Kidney (tissue), 22 donors: ENCODE measurements at places on chromosomes 11 and 22. TPM values are rescaled to one million over a fixed set of nuclear protein-coding genes. Genes with fewer than 3 reads are reported as not detected.

- no peak for DNase-seq
- H3K36me3 ChIP-seq = no peaks in the 10 kb centered on the region
- H3K27me3 ChIP-seq = no peaks in the 10 kb centered on the region
- peak overlapping the region; percentile 32 for H3K27ac ChIP-seq
- H3K4me1 ChIP-seq = no peaks in the 10 kb centered on the region
Measured at GRCh38 chr11:114291842-114292680, 4.1 kb upstream of the NNMT start.

- H3K27me3 ChIP-seq = no peaks in the 10 kb centered on the region
- peak overlapping the region; percentile 82 for H3K27ac ChIP-seq
- H3K4me1 ChIP-seq = peaks cover 40% of the 10 kb centered on the region
- H3K36me3 ChIP-seq = peaks cover 15% of the 10 kb centered on the region
Measured at GRCh38 chr11:86954269-86955110, 705 bp downstream of the FZD4 start.

The UPB1 gene
- 1.0 TPM for total RNA-seq

The SPTBN2 gene
- 64.9 TPM for total RNA-seq

DNA sequence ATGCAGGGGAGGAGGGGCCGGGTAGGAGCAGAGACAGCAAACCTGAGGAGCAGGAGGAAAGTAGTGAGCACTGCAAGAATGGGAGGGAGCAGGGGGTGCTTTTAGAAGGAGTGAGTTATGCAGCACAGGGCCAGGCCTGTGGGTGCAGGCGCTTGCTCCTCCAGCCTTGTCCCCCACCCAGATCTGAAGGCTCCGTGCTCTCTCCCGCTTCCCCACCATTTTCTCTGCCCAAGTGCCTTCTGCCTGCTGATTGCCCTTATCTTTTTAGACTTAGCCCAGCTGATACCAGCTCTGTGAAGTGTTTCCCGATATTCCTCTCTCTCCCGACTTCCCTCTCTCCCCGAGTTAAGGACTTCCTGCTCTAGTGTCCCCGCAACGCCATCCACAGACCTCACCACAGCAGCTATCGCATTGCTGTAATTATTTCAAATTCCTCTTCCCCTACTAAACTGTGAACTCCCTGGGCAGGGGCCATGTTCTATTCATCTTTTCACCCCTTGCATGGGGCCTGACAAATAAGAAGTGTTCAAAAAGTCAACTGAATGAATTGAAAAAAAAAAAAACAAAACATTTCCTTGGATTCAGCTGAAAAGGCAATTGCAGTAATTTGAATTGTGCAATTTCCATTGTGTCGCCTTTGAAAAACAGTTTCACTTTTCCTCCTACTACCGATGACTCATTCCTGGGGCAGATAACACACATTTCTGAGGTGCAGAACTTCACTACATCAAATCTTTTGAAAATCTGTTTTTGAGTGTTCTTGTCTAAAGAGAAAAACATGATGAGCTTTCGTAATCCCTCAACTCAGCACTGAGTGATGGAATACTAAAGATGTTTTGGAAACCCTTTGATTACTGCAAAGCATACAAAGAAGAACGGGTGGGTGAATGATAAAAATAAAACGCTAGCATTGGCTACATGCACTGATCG is 69.7 kb upstream of the BMAL1 start:
- H3K4me1 ChIP-seq = no peaks in the 10 kb centered on the region
- H3K4me3 ChIP-seq = peak overlapping the region; percentile 50
- no peak for DNase-seq
- no peaks in the 10 kb centered on the region for H3K27me3 ChIP-seq

DNA sequence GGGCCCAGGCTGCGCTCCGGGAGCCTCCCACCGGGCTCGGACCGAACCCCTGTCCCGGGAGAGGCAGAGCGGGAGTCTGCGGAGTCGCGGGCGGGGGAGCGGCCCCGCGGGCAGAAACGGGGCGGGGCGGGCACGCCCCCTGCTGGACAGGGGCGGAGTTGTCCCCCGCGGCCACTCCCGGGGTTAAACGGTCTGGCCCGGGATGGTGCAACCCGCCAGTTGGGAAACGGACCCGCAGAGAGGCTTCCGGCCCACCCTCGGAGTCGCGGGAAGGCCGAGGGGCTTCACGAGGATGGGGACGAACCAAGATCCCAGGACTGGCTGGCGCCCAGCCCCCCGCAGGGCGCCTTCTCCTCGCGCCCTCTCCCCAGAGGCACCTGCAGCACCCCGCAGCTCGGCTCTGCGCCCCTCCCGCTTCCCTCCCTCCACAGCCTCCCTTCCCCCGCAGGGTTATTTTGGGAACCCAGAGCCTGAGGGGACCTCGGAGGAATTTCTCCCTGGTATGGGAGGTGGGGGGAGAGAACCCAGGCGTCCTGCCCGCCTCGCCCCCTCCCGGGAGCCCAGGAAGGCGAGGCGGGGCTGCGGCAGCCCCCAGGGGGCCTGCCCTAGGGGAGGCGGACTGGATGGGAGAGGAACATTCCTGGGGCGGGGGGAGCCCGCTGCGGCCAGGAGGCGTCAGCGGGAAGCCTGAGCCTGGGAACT is 902 bp downstream of the RASGRP2 start:
- H3K27me3 ChIP-seq = peaks cover 6% of the 10 kb centered on the region
- peaks cover 10% of the 10 kb centered on the region for H3K4me1 ChIP-seq
- peak overlapping the region; percentile 67 for H3K27ac ChIP-seq
- peak overlapping the region; percentile 56 for H3K4me3 ChIP-seq
- peak; percentile 58 for DNase-seq

DNA sequence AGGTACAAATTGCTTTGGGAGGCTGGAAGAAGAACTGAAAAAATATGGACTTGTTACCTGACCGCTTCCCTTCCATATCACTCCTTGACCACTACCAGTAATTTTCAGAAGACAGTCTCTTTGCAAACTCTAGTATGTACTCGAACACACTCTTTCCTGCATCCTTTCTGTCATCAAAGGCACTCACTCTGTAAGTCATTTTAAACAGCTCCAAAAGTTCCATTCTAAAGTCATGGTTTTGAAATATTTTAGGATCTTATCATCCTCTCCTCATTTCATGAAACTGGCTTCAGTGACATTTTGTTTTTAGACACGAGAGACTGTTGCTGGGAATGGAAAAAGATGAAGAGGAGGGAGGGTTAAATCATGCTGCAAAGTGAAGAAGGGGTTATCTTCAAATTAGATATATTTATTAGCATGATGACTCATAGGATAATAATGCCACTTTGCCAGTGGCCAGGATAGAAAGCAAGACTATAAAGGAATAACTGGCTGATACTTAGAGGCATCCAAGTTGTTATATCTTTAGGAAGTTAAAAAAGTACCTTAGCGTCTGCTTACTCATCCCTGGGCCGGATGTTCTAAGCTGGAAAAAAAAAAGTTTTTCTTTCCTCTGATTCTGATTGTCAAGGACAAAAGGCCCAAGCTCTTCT is 549.3 kb downstream of the METTL15 start:
- DNase-seq = no peak
- no peak overlapping the region for H3K4me3 ChIP-seq

DNA sequence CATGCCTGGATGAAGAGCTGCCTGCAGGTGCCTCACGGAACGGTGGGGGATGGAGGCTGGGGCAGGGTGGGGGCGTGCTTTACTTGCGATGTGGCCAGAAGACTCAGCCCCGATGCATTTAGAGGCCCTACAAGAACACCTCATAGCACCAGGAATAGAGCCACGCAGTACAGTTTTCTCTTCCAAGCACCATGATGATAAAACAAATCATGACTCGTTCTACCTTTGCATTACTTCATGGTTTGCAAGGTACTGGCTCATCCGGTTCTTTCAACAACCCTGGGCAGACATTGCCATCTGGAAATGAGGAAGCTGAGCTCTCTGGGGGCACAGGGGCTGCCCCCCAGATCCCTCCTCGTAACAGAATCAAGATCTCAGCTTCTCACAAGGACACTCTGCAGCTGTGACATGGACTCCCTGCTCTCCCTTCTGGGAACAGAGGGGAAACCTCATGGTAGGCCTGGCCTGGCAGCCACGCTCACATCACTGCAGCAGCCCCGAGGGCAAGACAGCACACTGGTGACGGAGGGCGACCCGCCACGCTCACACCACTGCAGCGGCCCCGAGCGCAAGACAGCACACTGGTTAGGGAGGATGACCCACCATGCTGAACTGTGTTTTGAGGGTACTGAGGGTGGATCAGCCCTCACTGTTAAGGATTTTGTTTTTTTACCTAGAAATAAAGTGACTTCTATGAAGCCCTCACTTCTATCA is 46.9 kb downstream of the PHF21B start:
- H3K36me3 ChIP-seq = no peaks in the 10 kb centered on the region
- no peaks in the 10 kb centered on the region for H3K27me3 ChIP-seq
- no peak for DNase-seq

GRCh38 chr22:37999236-37999635 is 14.9 kb upstream of the SOX10 start:
- H3K4me1 ChIP-seq = no peaks in the 10 kb centered on the region
- no peak overlapping the region for H3K27ac ChIP-seq
- H3K4me3 ChIP-seq = no peak overlapping the region
- H3K27me3 ChIP-seq = no peaks in the 10 kb centered on the region

DNA sequence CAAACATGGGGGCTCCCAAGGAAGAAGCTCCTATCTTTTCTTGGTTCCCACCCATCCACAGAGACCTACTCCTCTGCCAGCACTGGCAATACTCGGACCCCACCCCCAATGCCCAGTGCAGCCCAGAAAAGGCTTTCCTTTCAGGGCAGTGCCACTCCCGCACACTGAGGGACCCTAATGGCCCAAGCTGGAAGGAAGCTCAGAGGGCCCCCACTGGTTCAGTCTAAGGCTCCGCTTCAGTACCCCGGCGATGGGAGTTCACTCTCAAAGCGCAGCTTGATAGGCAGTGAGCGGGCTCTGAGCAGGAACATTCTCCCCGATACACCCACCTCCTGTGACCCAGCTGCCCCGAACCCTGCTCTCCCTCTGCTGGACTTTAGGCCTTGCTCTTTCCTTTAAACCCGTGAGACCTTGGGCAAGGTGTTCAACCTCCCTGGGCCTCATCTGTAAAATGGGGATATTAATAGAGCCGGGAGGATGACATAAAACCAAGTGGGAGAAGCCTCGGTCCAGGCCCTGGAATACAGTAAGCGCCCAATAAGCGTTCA is 48.4 kb downstream of the CHRDL2 start:
- H3K36me3 ChIP-seq = no peaks in the 10 kb centered on the region
- H3K27me3 ChIP-seq = no peaks in the 10 kb centered on the region
- H3K4me3 ChIP-seq = no peak overlapping the region

The KIRREL3 gene
- 0.19 TPM for total RNA-seq

The MB gene
- not detected for total RNA-seq

The CD3D gene
- 8.7 TPM for total RNA-seq

DNA sequence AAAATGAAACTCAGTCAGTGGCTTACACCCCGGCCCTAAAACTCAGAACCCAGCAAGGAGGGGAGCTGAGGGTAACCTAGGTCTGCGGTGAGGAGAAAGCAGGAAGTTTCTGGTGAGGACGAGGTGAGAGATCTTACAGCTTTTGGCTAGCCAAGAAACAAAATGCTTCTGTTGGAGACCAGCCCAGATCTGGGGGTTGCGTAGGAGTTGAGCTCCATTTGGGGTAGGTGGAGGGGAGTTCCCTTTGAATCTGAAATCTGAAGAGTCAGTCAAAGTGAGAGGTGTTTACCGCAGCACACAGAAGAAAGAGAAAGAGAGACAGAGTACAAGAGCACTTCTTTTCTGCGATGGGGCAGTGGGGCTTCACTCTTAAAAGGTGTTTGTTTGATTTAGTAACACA is 29.6 kb downstream of the EHF start:
- DNase-seq = no peak
- H3K4me3 ChIP-seq = no peak overlapping the region
- no peak overlapping the region for H3K27ac ChIP-seq
- no peaks in the 10 kb centered on the region for H3K36me3 ChIP-seq
